NCI-H1436 (cell line): ENCODE measurements at places on chromosomes 6 and 20.

DNA sequence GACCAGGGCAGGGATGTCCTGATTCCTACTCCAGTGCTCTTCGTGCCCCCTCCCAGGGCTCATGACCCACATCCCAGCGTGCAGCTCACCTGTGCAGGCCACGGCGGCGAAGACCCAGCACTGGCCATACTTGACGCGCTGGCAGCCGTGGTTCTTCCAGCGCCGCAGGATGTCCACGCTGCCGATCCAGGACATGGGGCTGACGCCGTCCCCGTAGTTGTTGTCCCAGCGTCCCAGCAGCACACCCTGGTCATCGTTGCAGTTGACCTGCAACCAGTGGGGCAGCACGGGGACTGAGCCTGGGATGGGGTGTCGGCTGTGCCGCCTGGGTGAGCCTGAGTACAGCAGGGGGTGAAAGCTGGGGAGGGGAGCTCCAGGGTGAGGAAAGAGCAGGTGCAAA is 18.4 kb downstream of the TGM2 start:
- no peak for DNase-seq

DNA sequence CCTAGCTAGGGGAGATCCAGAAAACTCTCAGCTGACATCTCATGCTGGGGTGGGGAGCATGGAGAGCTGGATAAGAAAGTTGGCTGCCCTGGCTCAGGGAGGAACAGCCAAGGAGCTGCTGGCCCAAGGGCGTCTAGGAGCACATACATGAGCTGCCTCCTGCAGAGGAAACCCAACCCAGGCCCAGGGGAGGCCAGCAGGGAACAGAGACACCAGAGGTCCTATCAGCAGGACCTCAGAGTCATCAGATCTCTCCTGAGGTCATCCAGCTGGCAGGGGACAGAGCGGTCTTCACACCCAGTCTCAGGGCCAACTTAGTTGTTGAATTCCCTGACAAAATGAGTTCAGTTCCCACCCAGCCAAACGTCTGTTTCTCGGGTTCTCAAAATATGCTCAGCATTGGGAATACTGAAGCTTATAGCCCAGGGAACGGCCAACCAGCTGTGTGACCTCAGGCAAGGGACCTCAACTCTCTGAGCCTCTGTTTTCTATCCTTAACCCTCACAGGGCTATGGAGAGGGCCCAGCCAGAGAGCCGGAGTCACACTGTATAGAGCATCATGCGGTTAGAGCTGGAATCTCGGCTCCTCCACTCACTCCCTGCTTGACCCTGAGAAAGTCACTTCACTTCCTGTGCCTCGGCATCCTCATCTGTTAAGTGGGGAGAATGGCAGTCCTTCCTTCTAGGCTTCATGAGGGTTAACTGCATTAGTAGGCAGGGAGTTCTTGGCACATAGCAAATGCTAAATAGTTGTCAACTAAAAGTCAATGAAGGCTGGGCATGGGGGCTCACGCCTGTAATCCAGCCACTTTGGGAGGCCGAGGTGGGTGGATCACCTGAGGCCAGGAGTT is 13.8 kb downstream of the ADA start:
- DNase-seq: no peak

GRCh38 chr20:59644371-59644939 is 40.1 kb downstream of the PHACTR3 start:
- no peak for DNase-seq

- DNase-seq: no peak
Observed at GRCh38 chr6:20334334-20334733, 67.3 kb upstream of the E2F3 start.

DNA sequence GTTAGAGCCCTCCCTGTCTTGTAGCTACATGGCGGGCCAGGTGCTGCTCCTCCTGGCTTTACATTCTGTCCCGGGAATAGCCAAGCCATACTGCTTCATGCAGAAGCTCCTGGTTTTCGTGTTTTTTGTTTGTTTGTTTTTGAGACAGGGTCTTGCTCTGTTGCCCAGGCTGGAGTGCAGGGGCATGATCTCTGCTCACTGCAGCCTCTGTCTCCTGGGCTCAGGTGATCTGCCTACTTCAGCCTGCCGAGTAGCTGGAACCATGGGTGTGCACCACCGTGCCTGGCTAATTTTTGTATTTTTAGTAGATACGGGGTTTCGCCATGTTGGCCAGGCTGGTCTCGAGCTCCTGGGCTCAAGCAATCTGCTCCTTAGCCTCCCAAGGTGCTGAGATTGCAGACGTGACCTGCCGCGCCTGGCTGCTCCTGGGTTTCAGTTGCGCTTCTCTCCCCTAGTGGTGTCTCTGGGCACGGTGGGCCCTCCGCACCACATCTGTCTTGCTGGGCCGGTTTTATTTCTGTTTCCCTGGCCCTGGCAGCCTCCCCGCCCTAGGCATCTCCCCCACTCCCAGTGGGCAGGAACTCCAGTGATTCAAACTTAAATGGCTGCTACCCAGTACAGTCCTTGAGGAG is 12.9 kb downstream of the CDYL start:
- no peak for DNase-seq

- no peak for DNase-seq
Observed at GRCh38 chr6:76771059-76771634, 692.1 kb downstream of the HTR1B start.

DNA sequence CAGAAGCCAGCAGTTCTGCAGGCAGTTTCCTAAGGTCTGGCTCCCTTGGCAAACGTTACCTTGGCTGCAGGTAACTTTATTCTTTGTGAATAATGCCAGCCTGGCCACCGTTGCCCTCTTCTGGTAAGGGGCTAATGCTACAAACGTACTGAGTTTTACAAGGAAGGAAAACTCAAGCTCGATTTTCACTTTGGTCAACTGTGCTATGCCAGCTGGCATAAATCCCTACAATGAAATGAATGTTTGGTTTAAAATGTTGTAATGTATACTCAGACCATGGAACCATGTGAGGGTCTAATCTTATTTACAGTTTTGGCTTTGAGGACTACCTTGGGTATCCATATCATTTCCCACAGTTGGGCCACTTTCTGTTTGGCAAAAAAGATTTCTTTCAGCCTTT is 101.4 kb downstream of the SLX4IP start:
- DNase-seq: peak; percentile 34

GRCh38 chr20:12984863-12985262 is 23.9 kb upstream of the SPTLC3 start:
- no peak for DNase-seq

DNA sequence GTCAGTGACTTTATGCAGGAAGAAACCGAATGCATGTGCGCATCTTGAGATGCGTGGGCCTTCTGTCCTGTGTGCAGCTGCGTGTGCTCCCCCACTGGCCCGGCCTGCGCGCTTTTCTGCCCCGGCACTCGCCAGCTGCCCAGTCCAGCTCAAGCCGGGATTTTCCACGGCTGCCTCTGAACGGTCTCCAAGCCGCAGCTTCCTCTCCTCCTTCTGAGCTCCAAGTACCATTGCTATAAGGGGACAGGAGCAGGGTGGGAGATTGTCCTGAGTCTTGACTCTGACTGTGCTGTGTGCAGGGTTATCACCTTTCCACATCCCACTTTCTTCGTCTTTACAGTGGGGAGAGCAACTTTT is 302.8 kb downstream of the THBS2 start:
- no peak for DNase-seq

GRCh38 chr6:85004361-85004995 is 240.1 kb upstream of the TBX18 start:
- no peak for DNase-seq

GRCh38 chr6:54860739-54861138 is 14.2 kb downstream of the FAM83B start:
- DNase-seq: no peak

- peak; percentile 5 for DNase-seq
Observed at GRCh38 chr6:134934793-134935485, 15.0 kb downstream of the ALDH8A1 start.

DNA sequence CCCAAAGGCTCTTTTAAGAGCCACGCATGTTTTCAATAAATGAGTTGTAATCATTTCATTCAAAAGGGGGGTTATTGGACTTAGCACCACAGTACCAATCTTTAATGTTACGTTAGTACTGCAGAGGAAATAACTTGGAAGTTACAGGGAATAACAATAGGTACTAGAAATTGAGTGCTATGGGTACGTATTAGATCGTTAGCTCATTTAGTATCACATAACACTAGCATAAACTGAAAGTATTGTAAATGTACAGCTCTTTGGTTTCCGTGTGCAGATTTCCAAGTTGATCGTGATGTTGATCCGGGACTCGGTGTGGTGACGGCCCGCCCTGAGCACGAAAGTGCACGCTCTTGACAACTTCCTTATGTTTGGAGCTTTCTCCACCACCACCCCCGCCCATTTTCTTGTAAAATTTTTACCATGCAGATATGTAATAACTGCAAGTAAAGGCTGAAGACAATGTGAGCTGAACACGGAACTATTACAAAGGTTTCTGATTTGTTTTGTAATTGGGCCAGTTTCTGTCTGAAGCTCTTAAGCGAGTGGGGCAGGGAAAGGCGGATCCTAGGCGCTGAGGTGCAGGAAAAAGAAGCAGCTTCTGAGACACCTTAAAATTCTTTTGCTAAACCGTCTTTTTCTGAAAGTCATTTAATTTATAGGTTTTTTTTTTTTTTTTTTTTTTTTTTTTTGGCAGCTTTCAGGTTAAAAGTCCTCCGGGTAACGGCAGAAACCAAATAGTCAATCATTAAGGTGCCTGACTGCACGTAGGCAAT is 71.5 kb downstream of the HFE start:
- no peak for DNase-seq

DNA sequence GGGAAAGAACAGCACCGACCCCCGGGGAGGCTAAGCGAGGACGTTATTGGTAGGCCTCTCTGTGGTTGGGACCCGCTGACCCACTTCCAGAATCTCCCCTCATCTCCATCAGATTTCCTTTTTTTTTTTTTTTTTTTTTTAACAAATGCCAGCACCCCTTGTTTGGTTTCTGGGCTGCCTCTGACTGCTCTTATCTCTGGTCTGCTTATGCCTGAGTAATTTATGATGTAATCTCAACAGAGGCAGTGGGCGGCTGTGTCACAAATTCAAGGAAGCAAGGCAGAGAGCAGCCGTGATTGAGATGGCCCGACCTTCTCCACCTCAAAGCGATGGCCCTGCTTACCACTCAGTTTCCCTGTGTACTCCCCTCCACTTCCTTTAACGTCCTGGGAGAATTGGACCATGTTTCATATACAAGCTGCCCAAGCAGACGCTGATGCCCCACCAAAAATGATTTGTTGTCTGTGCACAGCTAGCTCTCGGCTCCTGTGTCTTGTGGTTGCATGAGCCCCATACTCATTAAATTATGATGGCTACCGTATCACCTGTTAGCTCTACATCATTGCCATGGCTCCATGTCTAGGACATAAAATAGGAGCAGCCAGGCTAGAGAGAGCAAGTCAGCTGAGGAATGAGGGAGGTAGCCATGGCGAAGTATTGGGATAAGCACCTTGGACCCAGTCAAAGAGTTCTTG is 98.1 kb downstream of the ZNF217 start:
- no peak for DNase-seq

- no peak for DNase-seq
Observed at GRCh38 chr20:50306478-50307423, 116.1 kb downstream of the CEBPB start.

GRCh38 chr6:160418370-160418769 is 70.2 kb downstream of the SLC22A3 start:
- DNase-seq: no peak

DNA sequence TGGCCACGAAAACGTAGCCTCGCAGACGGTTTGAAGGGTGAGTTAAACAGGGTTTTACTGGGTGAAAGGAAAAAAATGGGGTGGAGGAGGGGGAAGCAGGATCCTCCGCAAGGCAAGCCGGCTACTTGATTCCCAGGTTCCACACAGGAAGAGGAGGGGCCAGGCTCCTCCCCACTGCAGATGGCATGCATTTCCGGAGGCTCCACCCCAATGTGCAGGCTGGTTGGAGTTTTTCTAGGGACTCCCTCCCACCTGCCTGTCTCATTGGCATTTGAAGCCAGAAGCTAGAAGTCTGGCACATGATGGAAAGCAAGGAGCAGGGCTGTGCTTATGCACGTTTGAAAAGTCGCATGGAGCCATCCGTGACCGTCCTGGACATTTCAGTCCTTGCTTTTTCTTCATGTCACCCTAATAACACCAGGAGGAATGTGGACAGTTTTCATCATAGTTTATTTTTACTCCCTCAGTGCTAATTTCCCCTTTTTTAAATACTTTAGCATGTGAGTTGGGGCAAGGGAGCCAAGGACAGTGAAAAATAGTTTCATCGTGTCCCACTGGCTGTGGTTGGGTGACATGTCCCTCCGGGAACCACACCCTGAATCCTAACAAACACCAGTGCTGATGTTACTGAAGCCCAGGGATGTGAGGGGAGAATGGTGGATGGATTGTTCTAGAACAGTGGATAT is 100.1 kb upstream of the INSM1 start:
- peak; percentile 66 for DNase-seq

GRCh38 chr6:31170987-31171671 is 647 bp upstream of the POU5F1 start:
- no peak for DNase-seq

DNA sequence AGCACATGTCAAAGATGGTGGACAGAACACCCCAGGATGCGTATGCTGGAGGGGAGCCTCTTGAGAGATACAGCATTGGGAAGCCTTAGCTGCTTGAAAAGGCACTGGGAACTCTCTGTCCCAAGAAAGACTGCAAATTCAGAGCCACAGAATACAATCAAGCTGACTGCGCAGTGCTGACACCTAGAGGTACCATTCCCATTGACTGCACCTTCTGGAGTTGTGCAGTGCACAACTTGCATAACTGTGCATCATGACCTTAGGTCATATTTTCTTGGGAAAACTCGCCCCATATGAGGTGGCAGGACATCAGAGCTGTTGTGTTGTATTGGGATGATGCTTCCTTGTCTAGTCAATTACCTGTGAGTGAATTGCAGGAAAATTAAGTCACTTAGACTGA is 646.5 kb upstream of the NOX3 start:
- DNase-seq: no peak

- no peak for DNase-seq
Observed at GRCh38 chr20:44526129-44526528, 4.3 kb upstream of the SERINC3 start.

GRCh38 chr6:13924949-13925881 is at the start of gene RNF182:
RNF182 (plus strand) TSS chr6:13924952; CDS start chr6:13977120, 52,168 bp downstream.
- DNase-seq: peak; percentile 34

DNA sequence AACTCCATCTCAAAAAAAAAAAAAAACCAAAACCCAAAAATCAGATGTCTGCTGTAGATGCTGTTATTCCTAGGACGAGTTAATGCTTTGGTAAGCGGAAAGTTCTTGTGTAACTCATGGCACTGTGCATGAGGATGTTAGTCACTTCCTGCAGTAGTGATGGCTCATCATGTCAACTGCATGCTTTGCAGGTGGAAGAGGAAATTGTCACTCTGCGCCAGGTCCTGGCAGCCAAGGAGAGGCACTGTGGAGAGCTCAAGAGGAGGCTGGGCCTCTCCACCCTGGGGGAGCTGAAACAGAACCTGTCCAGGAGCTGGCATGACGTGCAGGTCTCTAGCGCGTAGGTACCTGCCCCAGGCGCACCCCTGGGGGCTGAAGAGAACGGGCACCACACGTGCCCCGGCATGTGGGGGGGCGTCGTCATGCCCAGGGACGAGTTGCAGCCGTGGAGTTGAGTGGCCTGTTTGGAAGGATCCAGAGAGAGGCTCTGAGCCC is 8.5 kb downstream of the TPD52L2 start:
- no peak for DNase-seq

- DNase-seq: no peak
Observed at GRCh38 chr20:64049060-64049877, at the start of gene SOX18. SOX18 (minus strand) TSS chr20:64049639; CDS start chr20:64049516, 123 bp downstream.

- no peak for DNase-seq
Observed at GRCh38 chr6:136677822-136678221, 114.5 kb downstream of the MAP3K5 start.
